Ureter (tissue), 1 donor: ENCODE measurements at places on chromosomes 11 and 22. TPM values are rescaled to one million over a fixed set of nuclear protein-coding genes. Genes with fewer than 3 reads are reported as not detected.

The PATE4 gene
- not detected for total RNA-seq

The GCAT gene
- total RNA-seq, result 13.4 TPM

The OR6T1 gene
- not detected for total RNA-seq

The SLC5A12 gene
- 0.47 TPM for total RNA-seq

The RTCB gene
- total RNA-seq, result 71.9 TPM

The SAA4 gene
- total RNA-seq, result not detected

The PNPLA2 gene
- 118 TPM for total RNA-seq

The MORC2 gene
- total RNA-seq, result 31.2 TPM

The ART5 gene
- total RNA-seq, result not detected

The CRYBB2 gene
- total RNA-seq, result 0.47 TPM

The SRSF8 gene
- 58.0 TPM for total RNA-seq

The OR56A1 gene
- total RNA-seq, result 0.05 TPM

The PPARA gene
- 29.1 TPM for total RNA-seq

The MS4A2 gene
- 3.0 TPM for total RNA-seq
